ENCODE measurements at places on chromosomes 1 and 21. TPM values are rescaled to one million over a fixed set of nuclear protein-coding genes. Genes with fewer than 3 reads are reported as not detected.
A peak's percentile ranks its signal among the peaks of the same experiment; 100 is the strongest.

- no peaks in the 10 kb centered on the region for H3K27me3 ChIP-seq
- H3K4me3 ChIP-seq: no peak overlapping the region
- DNase-seq: no peak
Measured at GRCh38 chr1:231702804-231703203, 76.2 kb downstream of the DISC1 start.

Gene ASTN1
- 3.6 TPM for total RNA-seq

Gene ACADM
- total RNA-seq: 253 TPM

- H3K27me3 ChIP-seq: no peaks in the 10 kb centered on the region
- H3K27ac ChIP-seq: no peak overlapping the region
- peaks cover 3% of the 10 kb centered on the region for H3K36me3 ChIP-seq
Measured at GRCh38 chr1:232454227-232454886, 175.6 kb downstream of the SIPA1L2 start.

Gene UTS2
- total RNA-seq: not detected

Gene KIF1B
- total RNA-seq: 82.0 TPM

DNA sequence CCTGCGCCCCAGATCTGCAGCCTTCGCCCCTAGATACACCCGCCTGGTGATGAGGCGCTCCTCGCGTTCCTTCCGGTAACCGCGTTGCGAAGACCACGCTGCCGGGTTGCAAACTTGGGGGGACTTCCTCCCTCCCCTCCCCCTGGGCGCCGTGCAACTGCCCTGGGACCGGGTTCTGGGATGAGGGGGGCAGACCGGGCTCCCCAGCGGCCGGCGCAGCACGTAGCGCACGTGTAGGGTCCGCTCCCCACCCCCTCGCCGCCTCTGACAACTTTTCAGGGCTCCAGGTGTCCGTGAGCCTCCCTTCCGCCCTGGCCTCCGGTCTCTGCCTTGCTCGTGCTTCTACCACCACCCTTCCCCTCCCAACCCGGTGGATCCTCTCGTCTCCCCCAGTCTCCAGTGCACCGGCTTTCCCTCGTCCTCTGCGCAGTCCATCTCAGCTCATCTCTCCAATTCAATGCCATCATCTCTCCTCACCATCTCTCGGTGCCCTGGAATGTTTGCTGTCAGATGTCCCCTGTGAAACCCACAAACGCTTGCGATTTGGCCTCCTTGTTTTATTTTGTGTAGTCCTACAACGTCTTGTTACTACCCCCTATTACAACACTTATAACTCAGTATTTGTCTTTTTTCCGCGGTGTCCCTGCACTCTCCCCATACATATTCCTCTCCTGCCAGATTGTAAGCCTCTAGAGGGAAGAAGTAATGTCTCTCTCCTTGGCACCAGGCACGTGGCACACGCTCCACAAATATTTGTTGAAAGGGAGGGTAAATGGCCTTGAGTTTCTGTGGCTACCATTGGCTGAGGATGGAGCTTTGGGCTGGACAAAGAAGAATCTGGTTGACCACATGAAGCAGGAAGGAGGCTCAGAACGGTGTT is 782 bp downstream of the PCAT6 start:
- no peaks in the 10 kb centered on the region for H3K27me3 ChIP-seq
- DNase-seq: peak; percentile 22
- H3K27ac ChIP-seq: peak overlapping the region; percentile 80
- H3K4me3 ChIP-seq: peak overlapping the region; percentile 76

Gene NR1I3
- total RNA-seq: not detected

- DNase-seq: no peak
- no peaks in the 10 kb centered on the region for H3K36me3 ChIP-seq
Measured at GRCh38 chr1:27057389-27057788, 44.7 kb upstream of the TENT5B start.

Gene ADCY10
- not detected for total RNA-seq

Gene RNF223
- not detected for total RNA-seq

DNA sequence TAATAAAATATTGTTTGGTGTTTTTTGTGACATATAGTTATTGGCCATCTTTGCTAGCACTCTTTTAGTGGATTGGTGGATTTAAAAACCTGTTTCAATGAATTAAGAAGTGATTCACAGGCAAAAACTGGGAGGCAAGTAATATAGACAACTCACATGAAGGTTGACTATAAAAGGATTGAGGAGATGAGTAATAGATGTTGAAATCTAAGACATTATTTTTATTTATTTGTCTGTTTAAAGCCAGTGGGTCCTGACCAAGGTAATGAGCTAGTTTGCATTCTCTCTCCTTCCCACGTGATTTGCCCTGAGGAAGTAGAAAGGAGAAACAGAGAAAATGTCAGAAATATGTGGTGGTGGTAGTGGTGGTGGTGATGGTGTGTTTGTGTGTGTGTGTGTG is 351.5 kb upstream of the ZP4 start:
- H3K27ac ChIP-seq: no peak overlapping the region
- no peaks in the 10 kb centered on the region for H3K27me3 ChIP-seq
- no peaks in the 10 kb centered on the region for H3K4me1 ChIP-seq
- no peak overlapping the region for H3K4me3 ChIP-seq

Gene GJA4
- 17.0 TPM for total RNA-seq

- no peaks in the 10 kb centered on the region for H3K36me3 ChIP-seq
- DNase-seq: no peak
- peaks cover 20% of the 10 kb centered on the region for H3K4me1 ChIP-seq
- H3K27me3 ChIP-seq: no peaks in the 10 kb centered on the region
- peak overlapping the region; percentile 22 for H3K27ac ChIP-seq
- no peak overlapping the region for H3K4me3 ChIP-seq
Measured at GRCh38 chr1:92747735-92748134, 37.2 kb downstream of the EVI5 start.

DNA sequence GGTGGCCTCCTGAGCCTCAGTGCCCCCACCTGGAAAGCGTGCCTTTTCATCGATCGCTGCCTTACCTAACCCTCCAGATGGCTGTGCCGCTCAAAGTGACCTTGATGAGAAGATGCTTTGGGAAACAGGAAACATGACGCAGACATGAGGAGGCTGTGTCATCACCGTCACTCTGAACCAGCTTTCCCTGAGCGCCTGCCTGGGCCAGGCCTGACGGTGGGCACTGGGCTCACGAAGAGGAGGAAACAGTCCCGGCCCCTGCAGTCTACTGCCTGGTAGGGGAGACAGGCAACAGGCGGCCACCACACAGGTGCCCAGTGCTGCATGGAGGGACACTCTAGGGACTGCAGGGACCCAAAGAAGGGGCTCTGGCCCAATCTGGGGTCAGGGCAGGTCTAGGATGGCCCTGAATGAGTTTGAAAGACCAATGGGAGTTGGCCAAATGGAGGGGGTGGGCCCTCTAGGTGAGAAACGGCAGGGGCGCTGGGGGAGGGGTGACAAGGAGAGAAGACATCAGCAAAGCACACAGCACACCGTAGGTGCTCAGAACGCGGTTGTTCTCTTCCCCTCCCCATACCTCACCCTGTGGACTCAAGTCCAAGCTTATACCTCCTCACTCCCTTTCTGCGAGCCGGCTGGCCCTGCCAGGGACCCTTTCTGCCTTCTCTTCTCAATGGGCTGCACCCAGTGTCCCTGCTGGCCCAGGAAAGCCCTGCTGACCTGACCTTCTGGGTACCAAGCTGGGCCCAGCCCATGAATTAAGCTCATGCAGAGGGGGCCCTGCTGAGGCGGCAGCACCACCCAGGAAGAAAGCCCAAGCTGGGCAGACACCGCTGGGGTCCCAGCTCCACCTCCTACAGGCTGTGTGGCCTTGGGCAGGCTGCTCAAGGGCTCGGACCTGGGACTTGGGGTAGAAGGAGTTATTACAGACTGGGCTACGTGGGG is 44.9 kb downstream of the GLIS1 start:
- H3K27ac ChIP-seq: no peak overlapping the region
- H3K4me3 ChIP-seq: no peak overlapping the region
- DNase-seq: no peak
- H3K27me3 ChIP-seq: no peaks in the 10 kb centered on the region
- H3K36me3 ChIP-seq: no peaks in the 10 kb centered on the region

- H3K4me1 ChIP-seq: peaks cover 8% of the 10 kb centered on the region
- H3K36me3 ChIP-seq: no peaks in the 10 kb centered on the region
- no peak for DNase-seq
- no peaks in the 10 kb centered on the region for H3K27me3 ChIP-seq
- no peak overlapping the region for H3K27ac ChIP-seq
- no peak overlapping the region for H3K4me3 ChIP-seq
Measured at GRCh38 chr1:170071378-170071777, 3.1 kb downstream of the KIFAP3 start.

GRCh38 chr1:110594456-110595352 is 11.5 kb downstream of the KCNA2 start:
- H3K4me1 ChIP-seq: no peaks in the 10 kb centered on the region
- no peaks in the 10 kb centered on the region for H3K27me3 ChIP-seq
- no peak for DNase-seq
- no peak overlapping the region for H3K27ac ChIP-seq
- no peak overlapping the region for H3K4me3 ChIP-seq

Gene FCAMR
- not detected for total RNA-seq

- no peaks in the 10 kb centered on the region for H3K27me3 ChIP-seq
- no peak overlapping the region for H3K4me3 ChIP-seq
Measured at GRCh38 chr1:34415140-34415539, 238.4 kb downstream of the C1orf94 start.

DNA sequence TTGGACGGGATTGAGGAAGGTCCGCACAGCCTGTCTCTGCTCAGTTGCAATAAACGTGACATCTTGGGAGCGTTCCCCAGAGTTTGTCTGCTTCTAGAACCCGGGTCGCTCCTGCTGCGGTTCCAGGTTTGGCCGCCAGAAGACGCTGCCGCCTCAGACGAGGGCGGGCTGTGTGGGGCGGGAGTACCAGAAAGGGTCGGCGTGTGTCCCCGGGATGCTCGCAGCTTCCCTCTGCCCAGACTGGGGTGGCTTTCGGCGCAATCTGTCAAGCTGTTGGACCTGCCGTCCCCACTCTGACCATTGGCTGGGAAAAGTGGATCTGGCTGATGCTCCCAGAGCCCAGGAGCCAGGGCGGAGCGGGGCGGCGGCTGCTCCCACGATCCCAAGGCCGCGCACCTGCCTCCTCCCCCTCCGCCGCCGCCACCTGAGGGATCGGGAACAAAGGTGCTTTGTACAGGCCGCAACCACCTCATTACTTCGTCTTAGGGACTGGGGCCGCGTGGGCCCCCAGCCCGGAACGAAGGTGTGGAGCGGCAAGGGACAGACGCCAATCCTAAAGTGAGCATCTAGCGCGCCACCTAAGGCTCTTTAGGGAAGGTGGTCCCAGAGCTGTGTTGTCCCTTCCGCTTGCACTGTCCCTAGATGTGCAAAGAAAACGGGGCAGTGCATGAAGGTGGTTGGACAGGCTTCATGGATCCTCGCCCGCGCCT is 683 bp upstream of the EFNA4 start:
- H3K4me3 ChIP-seq: peak overlapping the region; percentile 82
- no peak for DNase-seq
- no peaks in the 10 kb centered on the region for H3K27me3 ChIP-seq
- peak overlapping the region; percentile 77 for H3K27ac ChIP-seq

DNA sequence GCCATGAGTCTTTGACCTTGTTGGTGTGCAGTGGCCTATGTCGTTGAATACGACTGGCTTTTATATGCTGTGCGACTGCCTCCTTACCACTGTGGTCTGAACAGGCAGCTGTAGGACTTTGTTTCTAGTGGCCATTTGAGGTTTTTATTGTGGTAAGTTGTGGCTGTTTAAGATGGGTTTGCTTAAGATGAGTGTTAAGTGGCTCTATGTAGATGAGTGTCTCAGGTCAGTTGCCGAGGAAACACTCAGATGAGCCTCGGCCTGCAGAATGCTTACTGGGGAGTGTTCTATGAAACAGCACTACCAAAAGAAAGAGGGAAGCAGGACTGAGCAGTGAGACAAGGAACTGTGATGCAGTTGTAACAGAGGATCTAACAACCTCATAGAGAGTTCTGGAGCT is 14.9 kb upstream of the CD1C start:
- no peak overlapping the region for H3K27ac ChIP-seq
- H3K36me3 ChIP-seq: no peaks in the 10 kb centered on the region
- no peaks in the 10 kb centered on the region for H3K4me1 ChIP-seq
- H3K27me3 ChIP-seq: no peaks in the 10 kb centered on the region
- no peak for DNase-seq
- no peak overlapping the region for H3K4me3 ChIP-seq

- H3K4me1 ChIP-seq: no peaks in the 10 kb centered on the region
- no peaks in the 10 kb centered on the region for H3K36me3 ChIP-seq
- no peaks in the 10 kb centered on the region for H3K27me3 ChIP-seq
Measured at GRCh38 chr1:115790356-115790755, 21.8 kb upstream of the CASQ2 start.

- H3K27ac ChIP-seq: no peak overlapping the region
- H3K4me3 ChIP-seq: no peak overlapping the region
- H3K4me1 ChIP-seq: no peaks in the 10 kb centered on the region
- H3K36me3 ChIP-seq: no peaks in the 10 kb centered on the region
Measured at GRCh38 chr21:14886001-14886400, 178.8 kb downstream of the NRIP1 start.

Gene PTPRC
- total RNA-seq: 3.4 TPM

- H3K4me3 ChIP-seq: no peak overlapping the region
- H3K36me3 ChIP-seq: no peaks in the 10 kb centered on the region
- H3K4me1 ChIP-seq: no peaks in the 10 kb centered on the region
- DNase-seq: no peak
- H3K27me3 ChIP-seq: no peaks in the 10 kb centered on the region
- H3K27ac ChIP-seq: no peak overlapping the region
Measured at GRCh38 chr1:217025381-217025780, 302.2 kb upstream of the ESRRG start.

GRCh38 chr1:116674751-116675150 is 7.2 kb upstream of the IGSF3 start:
- no peaks in the 10 kb centered on the region for H3K36me3 ChIP-seq
- no peak overlapping the region for H3K27ac ChIP-seq
- no peak overlapping the region for H3K4me3 ChIP-seq
- H3K27me3 ChIP-seq: no peaks in the 10 kb centered on the region

DNA sequence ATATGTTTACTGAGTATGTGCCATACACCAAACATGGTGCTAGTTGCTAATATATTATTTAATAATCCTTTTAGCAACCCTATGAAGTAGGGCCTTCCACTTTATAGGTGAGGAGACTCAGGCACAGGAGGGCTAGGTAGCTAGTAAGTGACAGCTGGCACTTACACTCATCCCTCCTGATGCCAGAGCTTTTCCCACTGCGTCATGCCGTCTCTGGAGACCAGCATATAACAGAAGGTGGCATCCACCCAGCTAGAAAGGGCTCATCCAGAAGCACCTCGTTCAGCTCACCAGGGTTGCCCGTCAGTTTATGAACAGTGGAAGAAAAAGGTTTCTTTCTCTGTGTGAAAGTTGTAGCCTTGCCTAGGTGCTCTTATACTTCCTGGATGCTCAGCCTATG is 108.9 kb downstream of the NOS1AP start:
- no peaks in the 10 kb centered on the region for H3K27me3 ChIP-seq
- no peak for DNase-seq
- H3K4me1 ChIP-seq: no peaks in the 10 kb centered on the region

DNA sequence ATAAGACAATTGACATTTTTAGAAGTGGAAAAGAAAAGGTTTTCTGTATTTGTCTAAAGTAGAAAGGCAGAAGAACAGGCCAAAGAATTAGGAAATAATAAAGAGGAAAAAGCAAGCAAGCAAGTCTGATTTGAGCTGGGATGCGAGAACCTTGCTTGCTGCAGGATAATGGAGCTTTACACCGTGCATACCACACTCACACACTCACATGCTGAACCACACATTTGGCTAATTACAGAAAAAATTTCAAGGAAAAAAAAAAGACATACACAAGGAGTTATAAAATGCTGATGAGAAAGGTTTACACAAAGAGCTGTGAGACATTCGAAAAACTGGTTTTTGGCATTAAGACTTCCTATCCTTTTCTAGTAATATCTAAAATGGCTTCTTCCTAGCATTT is 593.9 kb downstream of the KIF26B start:
- no peaks in the 10 kb centered on the region for H3K36me3 ChIP-seq
- no peaks in the 10 kb centered on the region for H3K27me3 ChIP-seq
- H3K4me1 ChIP-seq: no peaks in the 10 kb centered on the region
- no peak for DNase-seq
- no peak overlapping the region for H3K27ac ChIP-seq
